Cortex of kidney (tissue), 1 donor: ENCODE measurements at places on chromosomes 5 and 9.

DNA sequence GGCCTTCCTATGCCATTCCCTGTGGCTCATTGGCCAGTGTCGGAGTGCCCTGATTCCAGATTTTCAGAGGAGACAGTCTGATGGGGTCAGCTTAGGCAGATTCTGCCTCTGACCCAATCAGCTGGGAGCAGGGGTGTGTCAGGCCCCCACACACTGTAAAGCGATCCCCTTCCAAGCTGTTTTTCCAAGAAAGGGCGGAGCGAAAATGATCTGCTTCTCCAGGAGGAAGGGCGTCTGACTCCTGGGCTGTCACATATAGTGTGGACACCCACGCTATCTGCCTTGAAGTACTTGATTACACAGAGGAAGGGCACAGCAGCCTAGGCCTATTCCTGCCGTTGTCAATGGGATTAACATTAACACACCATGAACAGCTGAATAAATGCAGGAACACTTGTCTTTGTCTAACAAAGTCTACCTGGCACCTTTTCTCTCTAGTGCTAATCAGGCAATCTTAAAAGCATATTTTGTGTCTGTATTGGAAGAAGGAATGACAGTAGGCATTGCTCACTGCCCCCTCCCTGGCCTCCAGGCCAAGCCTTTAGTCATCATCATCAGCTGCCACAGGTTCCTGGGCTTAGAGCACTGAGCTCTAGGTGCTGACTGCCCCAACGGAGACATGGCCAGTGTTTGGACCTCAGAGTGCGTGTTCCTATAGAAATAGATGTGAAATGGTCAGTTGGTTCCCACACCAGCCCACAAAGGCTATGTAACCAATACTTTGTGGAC is 218.7 kb downstream of the MELK start:
- DNase-seq, result no peak

DNA sequence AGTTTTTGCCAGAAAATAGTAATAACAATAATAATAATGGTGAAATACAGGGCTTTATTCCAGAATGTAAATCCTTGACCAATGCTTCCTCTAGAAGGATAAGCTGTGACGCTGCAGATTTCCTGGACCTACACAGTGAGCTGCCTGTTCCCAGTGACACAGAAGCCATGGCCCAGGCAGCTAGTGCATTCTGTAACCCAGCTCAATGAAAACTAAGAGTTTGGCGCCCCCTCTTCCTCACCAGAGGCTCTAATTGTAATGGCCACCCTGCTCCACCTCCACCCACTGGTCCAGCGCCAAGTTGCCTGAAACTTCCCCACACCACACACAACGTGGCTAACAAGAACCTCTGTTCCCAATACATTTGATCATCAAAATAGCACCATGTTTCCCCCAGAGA is 248.1 kb downstream of the CETN3 start:
- no peak for DNase-seq

DNA sequence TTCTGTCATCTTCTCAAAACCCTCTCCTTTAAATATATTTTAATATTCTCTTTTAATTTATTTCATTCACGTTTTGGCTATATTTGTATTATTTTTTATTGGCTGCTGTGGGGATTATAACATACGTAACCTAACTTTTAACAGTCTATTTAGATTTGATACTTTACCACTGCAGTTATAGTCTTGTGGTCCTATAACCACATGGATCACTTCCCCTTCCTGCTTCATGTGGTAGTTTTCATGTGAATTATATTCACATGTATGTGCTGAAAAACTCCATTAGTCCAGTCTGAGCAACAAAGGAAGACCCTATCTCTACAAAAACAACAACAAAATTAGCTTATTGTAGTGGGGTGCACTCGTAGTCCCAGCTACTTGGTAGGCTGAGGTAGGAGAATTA is 34.3 kb downstream of the CENPP start:
- DNase-seq, result no peak

- DNase-seq, result no peak
These were observed 49.9 kb downstream of the SHB start for GRCh38 chr9:38018958-38019602.

GRCh38 chr5:95808686-95809413 is 13.7 kb downstream of the GLRX start:
- no peak for DNase-seq

DNA sequence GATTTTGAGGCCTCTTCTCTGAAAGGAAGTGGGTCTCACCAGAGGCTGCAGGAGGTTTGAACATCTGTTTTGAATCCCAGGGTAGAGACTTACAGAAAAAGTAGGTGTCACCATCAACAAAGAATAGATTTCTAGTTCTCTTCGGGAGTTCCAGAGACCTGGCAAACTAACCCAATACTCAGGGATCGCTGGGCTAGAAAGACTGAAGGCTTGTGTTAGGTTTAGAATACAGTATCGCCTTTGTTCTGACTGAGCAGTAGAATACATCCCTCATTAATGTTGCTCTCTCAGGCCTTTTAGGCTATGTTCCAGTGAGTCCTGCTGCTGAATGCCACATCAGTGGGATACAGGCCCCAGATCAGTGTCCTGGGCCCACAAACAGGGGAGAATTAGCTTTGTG is 27.2 kb downstream of the RUSC2 start:
- DNase-seq, result no peak

GRCh38 chr9:34929506-34930102 is 28.5 kb upstream of the PHF24 start:
- DNase-seq, result no peak

- no peak for DNase-seq
These were observed 243.0 kb downstream of the ZSWIM6 start for GRCh38 chr5:61575103-61575502.

DNA sequence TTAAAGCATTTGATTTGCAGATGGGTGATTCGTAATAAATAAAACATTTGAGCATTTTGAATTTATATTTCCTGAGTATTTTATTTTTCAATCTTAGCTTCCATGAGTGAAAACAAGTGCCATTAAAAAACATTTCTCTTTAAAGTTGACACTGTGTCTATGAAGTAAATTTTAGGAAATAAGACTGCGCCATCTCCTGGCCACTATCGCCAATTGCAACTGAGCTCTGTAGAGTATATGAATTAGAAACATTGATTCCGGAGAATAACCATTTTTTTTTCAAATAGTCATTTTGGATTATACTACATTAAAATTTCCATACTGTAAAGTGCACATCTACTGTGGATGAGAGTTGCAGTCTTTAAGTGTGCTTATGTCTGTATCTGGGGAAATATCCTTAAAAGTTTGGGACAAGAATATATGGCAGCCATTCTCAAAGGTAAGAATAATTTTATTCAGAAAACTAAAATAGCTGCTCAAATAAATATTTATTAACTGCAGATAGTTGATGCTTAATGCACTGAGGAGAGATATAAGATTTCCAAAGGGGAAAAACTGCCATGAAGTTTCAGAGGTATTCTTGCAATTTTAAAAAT is 5.9 kb downstream of the DMRTA1 start:
- no peak for DNase-seq

GRCh38 chr5:175746851-175747250 is 89.0 kb downstream of the HRH2 start:
- DNase-seq, result no peak

GRCh38 chr9:118606668-118607067 is 762.6 kb downstream of the BRINP1 start:
- DNase-seq, result no peak

DNA sequence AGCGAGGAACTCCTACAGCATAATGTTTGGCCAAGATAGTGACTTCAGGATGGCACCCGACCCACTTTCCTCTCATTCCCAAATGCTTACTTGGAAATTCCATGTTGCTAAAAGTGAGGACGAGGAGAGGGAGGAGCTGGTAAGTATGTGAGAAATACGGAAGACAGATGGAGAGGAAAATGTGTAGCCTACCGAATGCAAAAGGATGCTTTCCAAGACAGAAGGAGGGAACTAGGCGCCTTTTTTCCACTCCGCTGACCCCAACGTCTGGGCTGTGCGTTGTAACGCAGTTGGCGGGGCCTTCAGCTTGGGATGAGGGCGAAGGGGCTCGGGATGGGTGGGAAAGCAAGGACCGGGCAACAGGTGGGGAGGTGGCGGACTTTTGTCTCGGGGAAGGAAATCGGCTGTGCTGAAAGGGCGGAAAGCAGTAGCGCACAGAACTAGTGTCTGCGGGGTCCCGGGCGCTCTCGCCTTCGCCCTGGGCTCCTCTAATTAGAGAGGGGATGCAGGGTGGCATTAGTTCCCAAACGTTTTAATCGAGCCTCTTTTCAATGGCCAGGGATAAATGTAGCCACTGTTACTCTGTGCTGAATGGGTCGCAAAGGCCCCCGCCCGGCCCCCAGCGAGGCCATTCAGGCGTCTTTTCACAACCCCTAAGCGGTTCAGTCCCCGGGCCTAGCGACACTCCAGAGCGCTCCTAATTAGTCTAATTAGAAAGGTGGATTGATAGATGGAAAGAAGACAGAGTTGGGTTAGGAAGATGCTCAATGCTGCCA is 12.6 kb downstream of the FOXD1 start:
- no peak for DNase-seq

DNA sequence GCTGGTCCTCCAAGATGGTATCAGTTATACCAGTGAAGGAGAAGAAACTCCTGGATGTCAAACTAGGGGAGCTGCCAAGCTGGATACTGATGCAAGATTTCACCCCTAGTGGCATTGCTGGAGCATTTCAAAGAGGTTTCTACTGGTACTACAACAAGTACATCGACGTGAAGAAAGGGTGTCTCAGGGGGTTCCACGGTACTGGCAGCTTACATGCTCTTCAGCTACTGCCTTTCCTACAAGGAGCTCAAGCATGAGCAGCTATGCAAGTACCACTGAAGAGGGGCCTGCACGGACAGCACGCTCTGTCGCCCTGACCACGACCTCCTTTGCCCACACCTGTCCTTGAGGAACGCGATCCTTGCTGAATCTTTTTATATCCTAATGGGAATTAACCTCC is 19.5 kb downstream of the ACTL7B start:
- no peak for DNase-seq

GRCh38 chr5:118302786-118303185 is 685.6 kb downstream of the DTWD2 start:
- no peak for DNase-seq

- no peak for DNase-seq
These were observed 93.4 kb downstream of the STRBP start for GRCh38 chr9:123174887-123175518.

DNA sequence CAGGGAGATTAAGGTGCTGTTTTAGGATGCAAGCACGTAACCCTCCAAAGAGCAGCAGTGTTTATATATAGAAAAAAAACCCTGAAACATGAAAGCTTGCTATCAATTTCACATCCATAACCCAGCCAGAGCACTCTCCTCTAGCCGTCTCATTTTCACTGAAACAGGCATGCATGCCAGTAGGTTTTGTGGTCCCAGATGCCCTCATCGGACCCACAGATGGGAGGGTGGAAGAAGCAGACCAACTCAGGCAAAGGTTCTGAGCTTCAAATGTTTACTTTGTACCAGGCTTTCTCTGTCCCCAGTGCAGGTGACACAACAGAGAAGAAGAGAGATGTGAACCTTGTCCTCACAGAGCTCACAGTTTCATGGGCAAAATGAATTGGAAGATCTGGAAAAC is 127.4 kb upstream of the ATP10B start:
- DNase-seq, result no peak

GRCh38 chr9:18785604-18786003 is 247.4 kb downstream of the SAXO1 start:
- no peak for DNase-seq

DNA sequence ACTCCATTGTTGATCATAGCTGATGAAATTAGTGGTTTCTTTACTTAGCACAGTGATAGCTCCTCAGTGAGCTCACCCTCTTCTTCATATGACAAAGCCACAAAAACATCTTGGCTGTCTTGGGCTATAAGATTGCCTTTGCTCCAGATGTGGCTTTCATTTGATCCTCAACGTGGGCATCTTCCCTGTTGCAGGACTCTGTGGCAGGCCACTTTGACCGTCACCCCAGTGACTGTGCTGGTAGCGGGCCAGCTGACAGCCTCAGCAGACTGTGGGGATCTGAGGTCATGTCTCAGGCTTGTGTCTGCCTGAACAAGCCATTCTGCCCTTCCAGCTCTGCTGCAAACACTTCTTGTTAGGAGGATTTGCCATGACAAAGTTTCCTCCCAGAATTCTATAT is 422.2 kb downstream of the NR2F1-AS1 start:
- no peak for DNase-seq

DNA sequence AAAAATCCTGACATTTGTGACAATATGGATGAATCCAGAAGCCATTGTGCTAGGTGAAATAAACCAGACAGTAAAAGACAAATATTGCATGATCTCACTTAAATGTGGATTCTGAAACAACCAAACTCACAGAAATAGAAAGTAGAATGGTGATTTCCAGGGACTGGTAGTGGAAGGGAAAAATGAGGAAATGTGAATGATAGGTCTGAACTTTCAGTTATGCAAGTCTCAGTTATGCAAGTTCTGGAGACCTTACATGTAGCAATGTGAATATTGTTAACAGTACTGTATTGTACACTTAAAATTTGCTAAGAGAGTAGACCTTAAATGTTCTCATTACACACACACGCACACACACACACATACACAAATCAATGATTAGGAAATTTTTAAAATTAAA is 84.9 kb downstream of the SLCO4C1 start:
- DNase-seq, result no peak

DNA sequence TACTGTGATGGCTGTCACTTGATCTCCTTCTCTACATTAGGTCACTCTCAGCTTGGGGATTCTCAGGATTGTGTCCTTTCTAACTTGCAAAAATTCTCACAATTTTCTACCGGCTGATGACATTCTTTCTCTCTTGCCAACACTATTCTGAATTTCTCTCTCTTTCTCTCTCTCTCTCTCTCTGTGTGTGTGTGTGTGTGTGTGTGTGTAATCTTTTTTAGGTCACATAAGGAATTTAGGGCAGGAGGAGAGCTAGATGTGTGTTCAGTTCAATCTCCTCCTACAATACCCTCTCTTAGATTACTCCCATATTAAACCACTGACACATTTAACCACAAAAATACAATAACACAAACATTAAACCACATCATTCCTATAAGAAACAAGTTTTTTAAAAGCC is 242.3 kb upstream of the NREP start:
- DNase-seq, result no peak

DNA sequence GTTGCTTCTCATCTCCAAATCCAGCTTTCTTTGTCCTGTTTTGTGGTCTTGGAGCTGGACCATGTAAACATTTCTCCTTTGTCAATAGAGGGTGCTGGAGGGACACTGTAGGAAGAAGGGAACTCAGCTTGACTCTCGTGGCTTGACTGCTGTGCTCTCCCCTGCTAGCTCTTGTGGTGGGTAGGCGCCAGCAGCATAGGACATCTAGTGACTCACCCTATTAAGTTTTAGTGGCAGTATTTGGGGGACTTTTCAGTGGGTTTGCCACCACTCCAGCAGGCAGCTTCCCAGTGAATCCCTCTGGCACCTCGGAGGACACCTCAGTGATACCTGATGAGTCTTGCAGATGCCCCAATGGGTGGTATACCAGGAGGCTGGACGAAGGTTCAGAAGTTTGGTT is 97.8 kb downstream of the TSSK1B start:
- no peak for DNase-seq
